ENCODE measurements at places on chromosomes 5 and 9.

DNA sequence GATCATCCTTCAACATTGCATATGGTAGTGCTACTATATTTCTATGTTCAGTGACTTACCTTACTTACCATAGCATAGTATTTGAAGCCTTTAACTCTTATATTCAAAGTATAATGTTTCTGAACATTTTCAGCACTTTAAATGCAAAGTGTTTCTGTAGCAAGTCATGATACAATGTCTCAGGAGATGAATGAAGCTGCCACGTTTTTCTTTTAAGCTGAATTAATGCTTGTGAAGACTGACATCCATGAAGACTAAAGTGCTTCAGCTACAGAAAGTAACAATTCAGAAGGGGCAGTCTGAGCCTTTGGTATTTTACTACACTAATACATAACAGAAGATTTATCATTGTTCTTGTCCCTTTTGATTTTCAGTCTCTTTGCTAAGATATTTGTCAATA lies 709.1 kb upstream of the ARRDC3 start:
- no peak for DNase-seq

GRCh38 chr9:37407468-37407867 lies 15.0 kb upstream of the GRHPR start:
- peak; percentile 29 for DNase-seq

- peak; percentile 67 for DNase-seq
Measured at GRCh38 chr9:120985819-120986222, 59.2 kb upstream of the TRAF1 start.

- no peak for DNase-seq
Measured at GRCh38 chr9:13929013-13929412, 384.9 kb downstream of the NFIB start.

- no peak for DNase-seq
Measured at GRCh38 chr9:136061405-136061804, 33.7 kb downstream of the NACC2 start.

DNA sequence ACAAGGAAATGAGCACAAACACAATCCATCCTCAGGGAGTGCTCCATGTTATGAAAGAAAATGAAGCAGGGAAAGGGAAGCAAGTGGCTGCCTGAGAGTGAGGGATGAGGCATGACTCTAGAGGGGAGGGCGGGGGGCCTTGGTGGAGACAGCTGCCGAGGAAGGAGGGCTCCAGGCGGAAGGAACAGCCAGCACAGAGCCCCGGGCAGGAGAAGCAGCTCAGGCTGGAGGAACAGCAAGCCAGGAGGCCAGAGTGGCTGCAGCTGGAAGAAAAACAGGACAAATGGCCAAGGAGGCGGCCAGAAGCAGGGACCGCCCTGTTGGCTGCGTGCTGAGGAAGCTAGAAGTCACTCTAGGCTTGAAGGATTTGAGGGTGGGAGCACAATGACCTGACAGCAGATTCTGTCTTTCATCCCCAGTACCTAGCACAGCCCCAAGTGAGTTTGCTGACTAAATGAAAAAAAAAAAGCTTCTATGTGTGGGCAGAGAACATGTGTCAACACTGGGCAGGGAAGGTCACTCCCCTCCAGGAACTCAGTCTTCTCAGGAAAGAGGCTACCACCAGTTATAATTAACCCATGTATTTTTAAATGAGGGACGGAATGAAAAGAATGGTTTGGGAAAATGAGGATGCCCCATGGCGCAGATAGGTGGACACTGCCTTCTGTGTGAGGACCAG lies 142.8 kb downstream of the DCP2 start:
- no peak for DNase-seq

- no peak for DNase-seq
Measured at GRCh38 chr9:93697352-93698139, 121.2 kb downstream of the PHF2 start.

DNA sequence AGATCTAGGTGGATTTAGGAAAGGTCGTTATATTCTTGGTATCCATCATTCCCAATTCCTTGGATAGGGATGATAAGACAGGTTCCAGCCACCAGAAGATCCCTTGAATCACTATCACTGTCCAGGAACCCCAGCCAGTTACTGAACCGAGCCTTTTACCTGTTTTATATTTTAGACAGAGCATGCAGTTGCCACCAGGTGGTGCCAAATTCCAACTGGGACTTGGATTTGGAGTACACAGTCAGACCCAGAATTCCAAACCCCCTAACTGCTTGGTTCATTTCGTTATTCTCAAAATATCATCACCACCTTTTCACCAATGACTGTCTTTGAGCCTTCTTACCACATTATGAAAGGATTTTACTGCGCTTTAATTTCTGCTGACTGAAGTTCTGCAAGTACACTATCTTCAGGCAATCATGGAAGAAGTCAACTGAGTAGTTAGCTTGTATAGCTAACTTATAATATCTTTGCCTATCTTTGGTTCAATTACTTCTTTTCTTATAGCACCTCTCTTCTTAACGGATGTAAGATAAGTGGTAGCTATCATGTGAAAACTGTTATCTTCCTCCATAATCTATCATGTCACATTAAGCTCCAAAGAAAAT lies 191.8 kb downstream of the PRR16 start:
- DNase-seq, result peak; percentile 58

DNA sequence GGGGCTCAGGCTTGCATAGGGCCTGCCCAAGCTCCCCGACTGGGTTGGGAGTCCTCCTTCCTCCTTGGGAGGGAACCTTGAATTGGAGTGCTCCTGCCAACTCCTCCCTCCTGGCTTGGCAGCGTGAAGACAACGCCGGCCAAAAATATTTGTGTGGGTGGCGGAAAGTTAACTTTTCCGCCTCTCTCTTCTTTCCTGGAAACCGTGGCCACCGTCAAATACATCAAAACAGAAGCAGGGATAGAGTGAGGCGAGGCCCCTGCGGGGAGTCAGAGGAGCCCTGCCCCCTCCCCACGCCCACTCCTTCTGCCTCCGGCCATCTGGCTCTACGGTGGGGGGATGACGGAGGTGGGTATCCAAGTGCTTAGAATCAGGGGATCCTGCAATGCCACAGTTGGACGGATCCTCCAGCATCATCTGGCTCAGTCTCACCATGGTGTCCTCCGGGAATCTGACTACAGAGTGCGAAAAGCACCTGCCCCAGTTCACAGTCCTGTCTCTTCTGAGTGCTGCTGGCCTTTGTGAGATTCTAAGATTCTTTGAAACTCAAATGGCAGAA lies 25.2 kb upstream of the SYNPO start:
- no peak for DNase-seq

- no peak for DNase-seq
Measured at GRCh38 chr5:160616712-160617497, 195.2 kb downstream of the PTTG1 start.

- no peak for DNase-seq
Measured at GRCh38 chr9:126217250-126217653, 109.4 kb upstream of the MVB12B start.

- DNase-seq, result no peak
Measured at GRCh38 chr5:51664491-51665250, 281.4 kb downstream of the ISL1 start.

- DNase-seq, result peak; percentile 78
Measured at GRCh38 chr5:90932052-90932699, 373.6 kb downstream of the ADGRV1 start.

DNA sequence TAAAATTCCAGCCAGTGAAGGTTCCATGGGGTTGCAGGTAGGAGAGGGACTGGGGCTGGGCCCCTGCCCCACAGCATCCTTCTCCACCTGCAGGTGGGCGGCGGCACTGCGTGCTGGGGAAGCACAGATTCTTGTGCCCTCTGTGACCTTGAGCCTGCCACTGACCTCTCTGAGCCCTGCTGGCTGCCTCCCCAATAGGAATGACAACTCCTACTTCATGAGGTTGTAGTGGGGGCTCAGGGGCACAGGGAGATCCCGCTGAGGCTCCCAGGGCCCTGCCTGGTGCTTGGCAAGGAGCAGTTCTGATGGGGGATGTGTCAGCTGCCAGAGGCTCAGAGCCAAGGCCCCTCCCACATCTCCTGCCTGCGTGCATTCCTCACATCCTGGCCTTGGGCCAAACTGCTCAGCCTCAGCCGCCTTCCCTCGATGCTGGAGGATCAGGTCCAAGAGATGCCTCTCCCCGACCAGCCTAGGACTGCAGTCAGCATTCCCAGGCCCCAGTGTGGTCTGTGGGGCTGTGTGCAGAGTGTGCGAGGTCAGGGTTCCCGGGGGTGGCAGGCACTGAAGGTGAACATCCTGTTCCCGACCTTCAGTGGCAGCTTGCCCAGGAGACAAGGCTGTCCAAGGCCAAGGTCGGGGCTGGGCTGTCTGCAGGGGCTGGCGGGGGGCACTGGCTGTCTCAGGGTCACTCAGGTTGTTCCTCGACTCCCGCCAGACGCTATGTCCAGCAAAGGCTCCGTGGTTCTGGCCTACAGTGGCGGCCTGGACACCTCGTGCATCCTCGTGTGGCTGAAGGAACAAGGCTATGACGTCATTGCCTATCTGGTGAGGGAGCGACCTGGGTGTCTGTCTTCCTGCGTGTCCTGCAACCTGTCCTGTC lies 7.0 kb downstream of the ASS1 start:
- peak; percentile 93 for DNase-seq

DNA sequence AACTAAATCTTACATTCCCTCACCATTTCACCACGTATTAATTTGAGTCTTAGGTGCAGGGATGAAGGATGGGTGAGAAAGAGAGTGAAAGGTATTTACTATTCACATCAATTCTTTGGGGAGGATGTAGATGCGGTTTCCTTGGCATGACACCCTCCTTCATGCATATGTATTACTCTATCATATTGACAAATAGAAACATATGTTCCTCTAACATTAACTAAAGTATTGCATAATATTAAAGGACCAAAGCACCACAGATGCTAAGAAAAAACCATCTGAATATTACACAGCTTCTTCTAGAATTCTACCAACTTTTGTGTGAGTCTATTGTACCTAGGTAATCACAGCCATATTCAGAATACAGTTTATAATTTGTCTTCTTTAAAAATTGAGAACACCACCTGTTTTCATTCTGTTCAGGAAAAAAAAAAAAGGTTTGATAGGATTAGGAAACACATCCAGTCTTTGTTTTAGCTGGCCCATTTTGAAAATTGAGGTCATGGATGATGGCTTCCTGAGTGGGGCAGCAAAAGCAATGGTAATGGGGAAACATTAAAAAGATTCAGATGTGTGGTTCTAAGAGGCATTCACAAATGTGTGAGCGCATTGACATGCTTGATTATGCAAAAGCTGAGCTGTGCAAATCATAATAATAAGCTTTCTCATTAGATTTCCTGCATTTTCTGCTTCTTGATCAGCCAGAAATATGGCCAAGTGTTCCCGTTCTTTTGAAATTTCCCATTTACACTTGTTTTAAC lies 1011.5 kb upstream of the NUDT12 start:
- DNase-seq, result no peak

DNA sequence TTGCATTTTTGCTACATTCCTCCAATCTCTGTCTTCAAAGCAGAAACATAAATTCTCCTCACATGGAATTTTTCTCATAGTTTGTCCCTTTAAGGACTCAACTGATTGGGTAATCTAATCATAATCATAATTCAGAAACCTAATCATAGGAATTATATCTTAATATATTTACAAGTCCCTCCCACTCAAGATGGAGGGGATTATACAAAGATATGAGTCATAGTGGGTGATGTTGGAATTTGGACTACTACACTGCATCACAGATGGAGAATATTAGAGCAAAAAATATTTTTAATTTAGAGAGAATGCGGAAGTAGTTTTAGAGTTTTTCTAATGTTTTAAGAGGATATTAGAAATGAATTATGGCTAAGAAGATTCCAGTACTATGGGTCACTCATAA lies 1034.0 kb downstream of the DTWD2 start:
- DNase-seq, result no peak

DNA sequence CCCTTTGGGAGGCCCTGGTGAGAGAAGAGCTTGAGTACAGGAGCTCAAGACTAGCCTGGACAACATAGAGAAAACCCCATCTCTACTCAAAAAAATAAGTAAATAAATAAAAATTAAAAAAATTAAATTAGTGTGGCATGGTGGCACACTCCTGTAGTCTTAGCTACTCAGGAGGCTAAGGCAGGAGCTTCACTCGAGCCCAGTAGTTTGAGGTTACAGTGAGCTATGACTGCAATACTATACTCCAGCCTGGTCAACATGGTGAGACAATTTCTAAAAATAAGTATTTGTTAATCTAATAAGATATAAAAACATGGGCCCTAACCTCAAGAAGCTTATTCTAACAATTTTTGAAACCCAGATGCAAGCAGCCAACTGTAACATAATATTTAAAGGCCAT lies 7.6 kb downstream of the RNF38 start:
- no peak for DNase-seq

DNA sequence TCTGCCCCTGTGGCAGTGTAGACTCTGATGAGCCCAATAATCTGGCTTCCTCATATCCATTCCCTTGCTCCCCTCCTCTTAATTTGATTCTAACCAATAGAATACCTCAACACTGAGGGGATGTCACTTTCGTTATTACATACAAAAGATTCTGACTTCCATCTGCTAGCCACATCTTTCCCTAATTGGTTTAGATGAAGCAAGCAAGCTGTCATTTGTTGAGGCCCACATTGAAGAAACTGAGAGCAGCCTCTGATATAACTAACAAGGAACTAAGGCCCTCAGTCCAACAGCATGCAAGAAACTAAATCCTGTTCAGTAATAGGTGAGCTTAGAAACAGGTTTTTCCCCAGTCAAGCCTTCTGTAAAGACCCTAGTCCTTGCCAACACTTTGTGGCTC lies 5.8 kb downstream of the ADAMTS6 start:
- DNase-seq, result no peak

- no peak for DNase-seq
Measured at GRCh38 chr9:20568400-20568799, 53.9 kb downstream of the MLLT3 start.

DNA sequence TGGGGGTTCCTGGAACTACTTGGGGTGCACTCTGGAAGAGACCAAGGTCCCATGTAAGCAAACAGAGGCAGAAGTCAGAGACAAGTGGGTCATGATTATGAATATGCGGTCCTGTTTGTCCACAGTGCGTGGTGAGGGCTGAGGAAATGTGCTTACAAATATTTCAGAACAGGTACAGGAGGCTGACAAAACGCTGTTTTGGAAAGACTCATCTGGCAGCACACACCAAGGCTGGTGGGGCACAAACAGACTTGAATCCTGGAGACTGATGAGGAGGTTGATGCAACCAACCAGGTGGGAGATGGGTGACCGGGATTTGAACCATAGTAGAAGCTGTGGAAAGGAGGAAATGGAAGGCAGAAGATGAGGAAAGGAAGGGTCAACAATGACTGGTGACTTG lies 83.8 kb downstream of the ADRB2 start:
- no peak for DNase-seq

GRCh38 chr9:92590377-92590776 lies 54.6 kb upstream of the ECM2 start:
- DNase-seq, result no peak

GRCh38 chr5:59079622-59080620 lies 497.0 kb downstream of the RAB3C start:
- DNase-seq, result peak; percentile 90

DNA sequence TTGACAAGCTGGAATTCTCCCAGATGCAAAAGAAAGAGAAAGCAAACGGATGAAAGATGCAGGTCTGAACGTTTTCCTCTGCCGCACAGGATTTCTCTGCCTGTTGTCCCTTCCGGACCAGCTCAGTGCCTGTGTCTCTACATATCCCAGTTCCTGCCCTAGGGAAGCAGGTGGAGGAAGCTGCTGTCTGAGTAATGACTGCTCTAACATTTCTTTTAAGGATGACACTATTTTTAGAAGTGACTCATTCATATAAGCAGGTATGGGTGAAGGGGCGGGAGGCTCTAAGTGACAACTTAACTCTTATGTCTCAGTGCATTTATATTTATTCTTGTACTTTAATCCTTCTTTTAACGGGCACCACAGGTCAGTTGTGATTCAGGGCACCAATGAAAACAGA lies 128.8 kb downstream of the SLC24A2 start:
- DNase-seq, result no peak

- no peak for DNase-seq
Measured at GRCh38 chr9:2663461-2664173, 42.0 kb downstream of the VLDLR start.

GRCh38 chr9:33662871-33663270 lies 132.5 kb upstream of the PRSS3 start:
- no peak for DNase-seq
